Stimulated activated CD4-positive, alpha-beta T cell treated with anti-CD3 and anti-CD28 coated beads, Interleukin-15, amount 100 ng/mL, for 1 hour (primary cell): ENCODE measurements at places on chromosomes 16 and 17.

- no peak for DNase-seq
Measured at GRCh38 chr17:75460295-75460694, 3.9 kb downstream of the TMEM94 start.

GRCh38 chr17:17998934-17999333 is 26.3 kb downstream of the DRC3 start:
- DNase-seq = no peak

GRCh38 chr17:49548506-49549310 is 27.0 kb upstream of the NXPH3 start:
- DNase-seq = no peak

GRCh38 chr17:1005361-1005946 is 8.5 kb downstream of the TIMM22 start:
- DNase-seq = no peak

- DNase-seq = no peak
Measured at GRCh38 chr17:30520436-30520835, 43.2 kb downstream of the GOSR1 start.

DNA sequence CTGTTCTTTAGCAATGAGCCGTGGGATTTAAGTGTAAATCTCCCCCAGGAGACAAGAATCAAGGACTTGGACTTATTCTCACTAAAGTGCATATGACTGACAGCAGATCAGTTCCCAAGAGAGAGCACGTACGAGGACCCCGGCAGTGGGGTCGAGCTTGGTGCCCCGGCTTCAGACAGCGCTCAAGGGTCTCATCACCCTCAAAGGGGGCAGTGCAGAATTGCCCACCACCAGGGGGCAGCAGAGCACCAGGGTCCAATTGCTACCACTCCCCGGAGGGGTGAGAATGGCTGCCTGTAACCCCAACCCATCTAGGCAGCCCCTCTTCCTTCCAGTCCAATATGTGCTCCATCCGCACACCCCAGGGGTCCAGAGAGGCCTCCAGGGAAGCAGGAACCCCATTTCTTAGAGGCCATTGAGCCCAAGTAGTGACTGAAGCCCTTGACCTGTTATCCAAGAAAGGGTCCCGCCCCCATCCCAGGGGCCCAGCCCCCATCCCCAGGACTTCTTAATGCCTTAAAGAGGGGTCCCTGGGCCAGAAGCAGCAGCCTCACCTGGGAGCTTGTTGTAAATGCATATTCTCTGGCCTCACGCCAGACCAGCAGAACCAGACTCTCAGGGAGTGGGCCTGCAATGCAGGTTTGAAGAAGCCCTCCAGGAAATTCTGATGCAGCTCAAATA is 86.1 kb downstream of the ZDHHC7 start:
- peak; percentile 31 for DNase-seq

DNA sequence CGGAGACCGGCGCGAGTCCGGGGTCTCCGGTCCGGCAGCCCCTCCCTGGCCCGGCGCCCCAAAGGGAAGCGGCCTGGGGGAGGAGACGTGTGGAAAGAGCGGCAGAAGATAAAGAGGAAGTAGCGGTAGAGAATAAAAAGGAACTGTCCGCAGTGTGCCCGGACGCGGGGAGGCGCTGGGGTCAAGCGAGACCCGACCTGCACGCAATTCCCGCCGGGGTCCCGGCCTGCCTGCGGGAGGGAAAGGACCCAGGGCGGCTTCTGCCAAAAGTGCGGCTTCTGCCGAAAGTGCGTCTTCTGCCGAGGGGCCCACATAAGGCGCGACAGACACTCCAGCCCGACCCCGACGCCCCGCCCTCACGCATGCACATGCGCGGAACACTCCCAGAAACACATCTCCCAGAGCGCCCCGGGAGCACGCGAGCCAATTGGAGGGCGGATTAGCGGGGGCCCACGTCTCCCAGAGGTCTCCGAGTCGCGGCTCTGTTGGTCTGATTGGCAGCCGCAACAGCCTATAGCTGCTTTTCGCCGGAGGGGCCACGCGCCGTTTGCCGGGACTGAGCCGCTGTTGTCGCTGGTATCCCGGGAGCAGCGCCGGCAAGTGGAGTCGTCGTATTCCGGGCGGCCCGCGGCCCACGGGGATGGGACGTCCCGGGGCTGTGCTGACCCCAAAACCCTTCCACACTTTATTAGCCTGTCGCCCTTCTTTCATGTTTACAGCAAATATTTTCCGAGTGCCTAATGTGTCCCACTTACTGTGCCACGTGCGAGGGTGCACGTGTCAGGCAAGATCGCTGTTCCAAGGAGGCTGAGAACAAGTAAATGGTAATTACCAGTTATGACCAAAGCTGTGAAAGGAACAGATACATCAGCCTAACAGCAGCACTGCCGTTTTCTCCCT is 8.0 kb upstream of the MEFV start:
- peak; percentile 98 for DNase-seq

DNA sequence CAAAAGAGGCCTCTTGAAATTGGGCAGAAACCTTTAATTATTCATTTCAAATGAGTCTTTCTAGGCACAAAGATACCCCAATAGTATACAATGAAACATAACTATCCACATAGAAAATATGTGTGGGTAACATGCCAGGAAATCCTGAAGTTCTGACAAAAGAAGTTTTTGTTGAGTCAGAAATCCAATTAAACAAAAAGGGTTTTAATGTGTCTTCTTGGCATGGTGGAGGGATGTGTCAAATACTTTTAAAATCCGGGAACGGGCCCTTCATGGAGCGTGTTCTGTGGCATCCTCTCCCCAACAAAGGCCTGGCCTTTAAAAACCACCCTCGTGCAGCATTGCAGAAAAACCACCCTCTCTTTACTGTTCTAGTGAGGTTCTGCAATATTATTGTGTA is 14.2 kb downstream of the CDRT4 start:
- DNase-seq = no peak

DNA sequence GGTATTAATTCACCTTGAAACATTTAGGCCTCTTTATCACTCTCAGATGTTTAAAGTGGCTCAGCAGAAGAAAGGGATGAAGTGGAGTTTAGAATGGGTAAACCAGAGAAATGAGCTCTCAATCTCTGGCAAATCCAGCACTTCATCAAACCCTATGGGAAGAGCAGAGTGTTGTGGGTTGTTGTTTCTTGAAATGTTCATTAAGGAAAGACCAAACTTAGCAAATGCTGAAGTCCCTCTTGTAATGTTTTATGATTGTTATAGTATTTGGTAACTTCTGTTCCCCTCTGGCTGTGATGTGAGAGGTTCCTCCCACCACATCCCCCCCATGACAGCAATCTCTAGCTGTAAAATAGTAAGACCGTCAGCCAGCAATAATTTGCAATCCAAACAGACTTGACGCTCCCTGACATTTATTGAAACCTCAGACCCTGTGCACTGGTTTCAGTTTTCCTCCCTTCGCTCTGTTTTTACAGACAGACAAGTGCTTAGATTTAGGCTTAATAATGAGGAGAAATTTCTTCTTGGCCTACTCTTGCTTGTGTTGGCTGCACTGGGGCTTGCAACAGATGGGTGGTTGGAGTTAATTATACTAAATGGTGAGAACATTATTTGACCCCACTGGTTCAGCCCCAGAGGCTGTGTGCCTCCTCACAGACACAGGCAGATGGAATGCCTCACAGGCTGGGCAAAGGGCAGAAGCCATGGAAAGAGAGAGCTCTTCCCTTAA is 609.4 kb upstream of the SOX9 start:
- no peak for DNase-seq

GRCh38 chr17:5516060-5516792 is 29.9 kb downstream of the MIS12 start:
- no peak for DNase-seq

DNA sequence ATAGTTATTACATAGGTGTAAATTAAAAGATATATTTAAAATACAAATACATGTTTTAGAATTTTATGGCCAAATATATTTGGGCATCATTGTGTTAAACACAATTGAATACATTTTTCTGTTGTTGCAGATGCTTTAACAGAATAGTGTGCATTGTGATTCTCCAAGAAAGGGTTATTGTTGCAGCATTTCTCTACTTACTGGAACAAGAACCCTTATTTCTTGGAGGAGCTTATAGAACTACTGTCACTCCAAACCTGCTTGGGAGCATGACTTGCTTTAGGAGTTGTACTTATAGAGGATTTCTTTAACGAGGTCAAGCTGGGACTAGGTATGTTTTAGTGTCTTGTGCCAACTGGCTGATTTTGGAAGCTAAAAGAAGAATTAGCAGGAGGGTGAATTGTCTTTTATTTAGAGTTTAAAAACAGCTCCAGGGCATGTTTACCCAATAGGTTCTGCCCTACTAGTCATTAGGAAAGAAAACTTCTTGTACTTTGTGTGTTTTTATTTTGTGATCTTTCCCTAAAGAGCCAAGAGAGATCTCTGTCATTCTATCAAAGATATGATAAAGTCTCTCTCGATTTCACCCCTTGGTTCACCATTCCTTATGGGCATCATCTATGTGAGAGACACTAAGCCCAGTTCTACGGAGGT is 279.8 kb upstream of the SALL1 start:
- no peak for DNase-seq

GRCh38 chr16:55242667-55243066 is 81.3 kb upstream of the IRX6 start:
- no peak for DNase-seq

- DNase-seq = no peak
Measured at GRCh38 chr17:55660178-55660886, 62.3 kb downstream of the TMEM100 start.

DNA sequence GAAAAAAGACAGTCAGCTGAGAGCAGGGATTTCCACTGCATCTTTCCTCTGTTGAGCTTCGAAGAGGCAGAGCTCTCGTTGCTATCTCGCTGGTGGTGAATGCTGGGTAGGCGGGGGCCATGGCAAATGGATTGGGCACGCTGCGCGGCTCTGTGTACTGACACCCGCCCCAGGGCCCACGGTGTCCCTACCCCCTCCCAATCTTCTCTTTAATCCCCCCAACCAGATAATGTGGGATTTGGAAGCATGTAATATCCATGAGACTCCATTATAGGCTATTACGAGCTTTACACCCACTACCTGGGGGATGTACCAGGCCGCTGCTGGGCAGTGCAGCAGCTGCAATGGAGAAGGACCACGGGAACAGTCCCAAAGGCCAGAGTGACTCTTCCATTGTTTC is 8.3 kb downstream of the PIPOX start:
- no peak for DNase-seq
